GM13977 (cell line): ENCODE measurements at places on chromosomes 11 and 22.

DNA sequence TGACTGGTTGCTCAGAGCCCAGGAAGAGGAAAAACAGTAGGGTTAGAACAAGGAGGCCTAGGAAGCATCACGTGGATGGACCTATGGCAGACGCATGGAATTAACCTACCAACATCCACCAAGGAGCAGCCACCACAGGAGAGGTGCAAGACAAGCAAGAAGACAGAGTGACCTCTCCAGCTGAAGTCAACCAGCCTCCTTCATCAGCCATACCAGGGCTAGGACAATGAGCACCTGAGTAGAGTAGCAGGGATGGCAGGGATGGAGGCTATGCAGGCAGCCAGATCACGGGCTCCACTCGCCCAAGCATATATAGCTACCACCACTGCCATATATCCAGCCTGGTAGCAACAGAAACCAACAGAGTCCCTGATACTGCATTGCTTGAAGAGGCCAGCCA lies 202.1 kb upstream of the B3GAT1 start:
- DNase-seq, result no peak

DNA sequence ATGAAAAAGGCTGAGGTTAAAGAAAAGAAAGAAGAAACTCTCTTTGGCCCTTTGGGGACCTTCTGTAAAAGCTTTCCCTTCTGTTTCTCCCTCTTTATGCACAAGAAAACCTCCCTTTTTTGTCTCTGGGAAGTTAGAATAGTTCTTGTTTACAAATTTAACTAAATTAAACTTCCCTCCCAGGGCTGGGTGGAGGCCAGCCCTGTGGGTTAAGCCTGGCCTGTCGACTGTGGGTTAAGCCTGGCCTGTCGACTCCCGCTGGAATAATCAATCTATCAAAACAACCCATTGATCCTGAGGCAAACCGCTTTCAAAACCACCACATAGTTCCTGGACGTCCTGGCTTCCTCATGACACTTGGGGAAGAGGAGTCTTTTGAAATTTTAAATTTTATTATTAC lies 1.2 kb upstream of the DRG1 start:
- DNase-seq, result no peak

- peak; percentile 7 for DNase-seq
These were observed 3.0 kb upstream of the INPPL1 start for GRCh38 chr11:72221386-72222075.

GRCh38 chr11:50098186-50098725 lies 65.6 kb downstream of the OR4C45 start:
- no peak for DNase-seq

DNA sequence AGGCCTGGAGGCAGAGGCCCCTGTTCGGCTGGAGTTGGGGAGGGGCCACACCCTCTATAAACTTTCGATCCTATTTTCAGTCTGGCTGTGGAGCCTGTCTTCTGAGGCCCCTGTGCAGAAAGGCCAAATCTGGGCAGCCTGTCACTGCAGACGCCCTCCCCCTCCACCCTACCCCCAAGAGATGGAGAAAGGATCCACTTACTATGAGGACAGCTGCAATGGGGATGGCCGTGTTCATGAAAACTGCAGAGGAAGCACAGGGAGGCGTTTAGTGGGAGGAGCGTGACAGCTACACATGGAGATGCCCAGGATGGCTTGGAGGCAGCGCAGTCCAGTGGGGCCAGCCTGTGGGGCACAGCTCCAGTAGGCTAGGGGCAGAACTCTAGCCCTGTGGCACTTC lies 43.5 kb upstream of the KCNJ11 start:
- no peak for DNase-seq

- no peak for DNase-seq
These were observed 11.3 kb downstream of the LMO1 start for GRCh38 chr11:8252388-8252787.

- no peak for DNase-seq
These were observed 25.2 kb downstream of the PDE3B start for GRCh38 chr11:14668731-14669301.

GRCh38 chr22:49712195-49712791 lies 115.4 kb downstream of the BRD1 start:
- DNase-seq, result no peak

DNA sequence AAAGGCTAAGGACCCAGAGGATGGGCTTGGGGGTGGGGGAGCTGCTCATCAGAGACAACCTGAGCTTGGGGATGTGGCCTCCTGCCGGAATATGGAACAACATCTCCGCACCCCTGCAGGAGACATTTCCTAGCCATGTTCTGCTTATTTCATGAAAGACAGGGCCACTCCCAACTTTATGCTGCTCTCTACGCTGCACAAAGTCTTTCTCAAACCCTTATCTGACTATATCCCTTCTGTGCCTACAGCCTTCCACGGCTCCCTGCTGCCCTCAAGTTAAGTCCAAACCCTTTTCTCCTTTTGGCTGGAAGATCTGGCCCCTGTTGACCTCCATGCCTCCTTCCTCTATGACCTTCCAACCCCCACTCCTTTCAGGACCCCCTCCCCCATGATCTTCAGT lies 562.0 kb downstream of the MN1 start:
- no peak for DNase-seq

DNA sequence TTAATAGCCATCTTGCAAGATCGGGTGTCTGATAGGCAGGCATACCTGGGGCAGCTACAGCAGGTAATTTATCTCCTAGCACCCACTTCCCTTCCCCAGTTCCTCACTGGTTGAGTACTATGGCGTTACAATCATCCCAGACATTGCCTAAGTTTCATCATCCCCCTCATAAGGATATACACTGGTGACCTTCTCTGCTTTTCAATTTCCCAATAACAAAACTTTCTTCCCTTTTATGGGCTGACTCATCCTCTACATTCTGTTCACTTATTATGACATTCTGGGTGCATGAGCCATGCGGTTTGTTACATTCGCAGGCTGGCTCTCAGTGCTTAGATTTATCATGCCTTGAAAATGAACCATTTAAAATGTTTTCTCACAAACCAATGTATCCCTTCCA lies 5.0 kb upstream of the MRPL11 start:
- no peak for DNase-seq

DNA sequence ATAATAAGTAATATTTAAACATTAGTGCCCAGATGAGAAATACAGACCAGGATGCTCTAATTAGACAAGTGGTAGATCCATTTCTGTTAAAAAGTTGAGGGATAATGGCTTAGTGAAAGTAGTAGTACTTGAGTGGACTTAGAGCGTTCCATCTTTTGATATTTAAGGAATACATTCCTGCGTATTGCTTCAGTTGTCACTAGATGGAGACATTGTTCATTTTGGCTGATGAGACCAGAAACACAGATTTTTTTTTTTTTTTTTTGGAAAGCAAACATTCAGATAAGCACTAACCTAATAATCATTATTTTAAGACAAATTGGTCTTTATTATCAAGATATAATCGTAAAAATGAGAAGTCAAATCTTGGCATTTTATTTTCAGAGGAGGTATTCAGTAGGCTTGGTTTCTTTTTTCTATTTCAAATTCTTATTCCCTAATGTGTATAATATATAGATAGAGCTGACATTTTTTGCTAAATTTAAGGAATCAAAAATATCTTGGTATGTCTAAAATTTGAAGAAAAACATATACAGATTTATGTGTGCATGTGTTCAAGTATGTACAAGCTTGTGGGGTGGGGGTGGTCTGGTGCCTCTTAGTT lies 92.9 kb downstream of the DYNC2H1 start:
- DNase-seq, result peak; percentile 2

DNA sequence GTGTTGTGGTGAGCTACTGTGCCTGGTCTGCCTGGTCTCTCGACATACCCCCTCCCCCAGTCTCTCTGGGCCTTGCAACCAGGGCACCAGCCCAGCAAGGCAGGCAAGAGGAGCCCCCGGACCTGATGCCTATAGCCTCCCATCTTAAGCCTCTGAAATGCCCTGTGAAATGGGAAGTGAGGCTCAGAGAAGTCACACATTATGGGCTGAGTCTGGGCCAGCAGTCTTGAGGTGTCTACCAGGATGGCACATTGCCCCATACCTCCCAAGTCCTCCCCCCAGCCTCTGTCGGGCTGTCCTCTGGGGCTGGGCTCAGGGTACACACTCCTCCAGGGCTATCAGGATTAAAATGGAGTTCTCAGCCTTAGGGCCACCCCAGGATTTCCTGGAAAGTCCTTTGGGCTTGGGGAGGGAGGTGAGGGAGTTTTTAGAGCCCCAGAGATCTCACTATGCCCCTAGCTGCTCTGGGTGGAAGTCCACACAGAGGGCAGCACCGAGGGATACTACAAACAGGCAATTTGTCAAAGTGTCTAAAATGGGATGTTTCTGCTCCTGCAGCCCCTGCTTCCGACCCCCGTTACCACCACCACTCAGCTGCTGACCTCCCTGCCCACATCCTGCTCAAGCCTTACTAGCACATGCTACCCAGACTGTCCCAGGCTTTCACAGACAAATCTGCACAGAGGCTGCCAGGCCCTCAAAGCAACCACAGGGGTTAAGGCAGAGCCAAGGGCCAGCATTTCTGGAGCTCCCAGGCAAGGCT lies 3.1 kb upstream of the SH3BP1 start:
- peak; percentile 57 for DNase-seq

DNA sequence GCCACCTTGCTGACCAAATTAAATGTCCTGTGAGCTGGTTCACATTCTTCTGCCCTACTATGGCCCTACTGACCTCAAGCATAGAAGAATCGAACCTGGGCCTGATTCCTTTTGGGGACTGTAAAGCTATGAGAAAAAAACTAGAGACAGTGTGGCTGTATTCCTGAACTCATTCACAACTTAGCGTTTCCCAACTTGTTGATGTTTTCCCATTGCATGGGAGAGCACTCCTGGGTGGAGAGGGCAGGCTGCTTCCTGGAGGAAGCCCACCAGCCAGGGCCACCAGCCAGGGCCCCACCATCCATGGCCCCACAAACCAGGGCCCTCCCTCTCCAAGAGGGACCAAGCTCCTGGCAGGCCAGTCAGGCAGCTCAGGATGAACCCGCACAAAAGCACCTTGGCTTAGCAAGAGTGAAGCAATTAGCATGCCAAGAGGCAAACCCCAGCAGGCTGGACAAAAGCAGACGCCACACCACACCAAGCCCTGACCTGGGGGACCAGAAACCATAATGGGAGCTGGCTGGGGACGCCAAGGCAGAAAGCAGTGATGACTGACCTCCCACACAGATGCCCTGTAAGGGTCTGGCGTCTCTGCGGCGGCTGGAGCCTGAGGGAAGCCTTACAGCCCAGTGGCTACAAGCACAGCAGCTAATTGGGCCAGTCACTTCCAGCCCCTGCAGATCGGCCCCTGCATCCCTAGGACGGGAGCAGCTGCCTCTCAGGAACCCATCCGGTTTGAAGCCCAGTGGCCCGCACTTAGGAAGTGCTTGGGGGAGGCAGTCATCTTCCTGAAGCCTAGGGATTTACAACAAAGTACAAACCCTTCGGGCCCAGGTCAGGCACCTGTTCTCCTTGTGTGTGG lies 2.1 kb downstream of the CERK start:
- DNase-seq, result no peak

DNA sequence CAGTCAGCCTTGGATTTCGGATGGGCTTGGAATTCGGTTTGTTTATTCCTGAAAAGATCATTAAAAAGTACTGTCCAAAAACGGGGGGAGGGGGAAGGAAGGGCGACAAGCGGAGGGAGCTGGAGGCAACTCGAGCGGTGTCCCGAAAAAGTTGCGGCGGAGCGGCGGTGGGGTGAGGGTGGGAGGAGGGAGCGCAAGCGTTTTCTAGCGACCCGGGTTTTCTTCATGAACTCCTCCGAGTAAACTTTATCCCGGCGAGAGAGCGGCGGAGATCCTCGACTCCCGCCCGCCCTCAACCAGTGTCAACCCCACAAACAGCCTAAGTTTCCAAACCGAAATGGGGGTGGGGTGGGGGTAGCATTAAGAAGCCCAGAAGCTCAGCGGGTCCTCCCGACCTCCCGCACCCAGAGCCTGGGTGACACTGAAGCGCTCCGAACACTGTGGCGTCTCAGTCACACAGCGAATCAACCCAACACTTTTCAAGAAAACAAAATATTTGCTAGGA lies 133.0 kb upstream of the C11orf58 start:
- no peak for DNase-seq

DNA sequence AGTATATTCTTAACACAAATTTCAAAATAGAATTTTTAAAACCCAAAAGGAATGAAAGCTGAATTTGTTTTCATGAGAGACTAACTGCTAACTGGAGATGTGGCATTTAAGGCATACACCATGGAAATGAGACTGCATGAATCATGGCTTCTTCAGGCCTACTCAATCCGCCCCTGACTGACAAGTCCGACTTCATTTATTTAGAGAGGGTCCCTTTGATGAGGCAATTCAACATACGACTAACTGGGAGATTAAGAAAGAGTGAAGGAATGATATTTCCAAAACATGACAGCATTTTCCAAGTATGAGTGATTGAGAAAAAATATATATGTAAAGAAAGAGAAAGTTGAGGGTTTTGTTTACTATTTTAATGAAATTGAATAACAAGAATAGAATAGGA lies 720.1 kb downstream of the DLG2 start:
- DNase-seq, result no peak

DNA sequence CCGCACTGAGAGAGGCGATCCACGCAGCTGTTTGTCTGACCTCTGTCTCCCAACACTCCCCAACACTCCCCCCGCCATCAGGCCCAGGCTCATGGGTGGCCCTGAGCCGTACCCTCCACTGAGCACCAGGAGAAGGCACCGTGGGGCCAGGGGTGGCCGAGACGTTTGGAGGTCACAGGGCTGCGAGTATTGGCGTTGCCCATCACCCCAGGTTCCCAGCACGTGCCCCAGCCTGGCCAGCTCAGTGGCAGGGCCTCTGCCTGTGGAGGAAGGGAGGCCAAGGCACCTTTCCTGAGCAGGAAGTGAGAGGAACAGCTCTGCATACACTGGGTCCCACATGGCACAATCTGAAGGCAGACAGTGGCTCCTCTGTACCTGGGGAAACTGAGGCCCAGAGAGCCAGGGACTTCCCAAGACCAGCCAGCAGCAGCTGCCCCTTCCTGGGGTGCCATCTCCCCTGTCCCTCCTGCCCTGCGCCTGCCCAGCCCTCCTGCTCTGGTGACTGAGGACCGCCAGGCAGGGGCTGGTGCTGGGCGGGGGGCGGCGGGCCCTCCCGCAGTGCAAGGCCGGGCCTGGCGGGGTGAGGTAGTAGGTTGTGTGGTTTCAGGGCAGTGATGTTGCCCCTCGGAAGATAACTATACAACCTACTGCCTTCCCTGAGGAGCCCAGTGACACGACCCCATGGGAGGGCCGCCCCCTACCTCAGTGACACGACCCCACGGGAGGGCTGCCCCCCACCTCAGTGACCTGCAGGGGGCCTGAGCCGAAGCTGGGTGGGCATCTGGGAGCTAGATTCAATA lies 37.0 kb upstream of the PPARA start:
- no peak for DNase-seq

GRCh38 chr11:124951341-124951740 lies 2.7 kb upstream of the CCDC15 start:
- DNase-seq, result no peak

GRCh38 chr22:50004918-50005317 lies 7.6 kb downstream of the IL17REL start:
- DNase-seq, result no peak

DNA sequence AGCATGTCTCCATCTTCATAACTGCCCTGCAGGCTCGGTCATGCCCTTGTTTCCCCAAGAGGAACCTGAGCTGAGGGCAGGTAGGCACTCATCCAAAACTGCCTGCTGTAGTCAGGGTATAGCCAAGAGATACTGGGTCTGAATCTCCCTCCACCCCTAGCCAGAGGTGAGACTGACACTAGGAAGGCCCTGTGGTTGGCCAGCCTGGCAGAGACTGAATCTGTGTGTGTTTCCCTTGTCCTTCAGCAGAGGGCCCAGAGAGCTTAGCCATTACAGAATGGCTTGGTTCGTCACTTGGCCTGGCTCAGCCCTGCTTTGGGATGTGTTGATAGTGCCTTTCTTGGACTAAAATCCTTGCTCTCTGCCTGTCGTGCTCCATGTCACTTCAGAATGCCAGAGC lies 79.3 kb upstream of the SUSD2 start:
- no peak for DNase-seq
